ENCODE measurements at places on chromosomes 6 and 20.

GRCh38 chr20:64038565-64039292 lies 2.7 kb downstream of the C20orf204 start:
- peak; percentile 18 for DNase-seq

DNA sequence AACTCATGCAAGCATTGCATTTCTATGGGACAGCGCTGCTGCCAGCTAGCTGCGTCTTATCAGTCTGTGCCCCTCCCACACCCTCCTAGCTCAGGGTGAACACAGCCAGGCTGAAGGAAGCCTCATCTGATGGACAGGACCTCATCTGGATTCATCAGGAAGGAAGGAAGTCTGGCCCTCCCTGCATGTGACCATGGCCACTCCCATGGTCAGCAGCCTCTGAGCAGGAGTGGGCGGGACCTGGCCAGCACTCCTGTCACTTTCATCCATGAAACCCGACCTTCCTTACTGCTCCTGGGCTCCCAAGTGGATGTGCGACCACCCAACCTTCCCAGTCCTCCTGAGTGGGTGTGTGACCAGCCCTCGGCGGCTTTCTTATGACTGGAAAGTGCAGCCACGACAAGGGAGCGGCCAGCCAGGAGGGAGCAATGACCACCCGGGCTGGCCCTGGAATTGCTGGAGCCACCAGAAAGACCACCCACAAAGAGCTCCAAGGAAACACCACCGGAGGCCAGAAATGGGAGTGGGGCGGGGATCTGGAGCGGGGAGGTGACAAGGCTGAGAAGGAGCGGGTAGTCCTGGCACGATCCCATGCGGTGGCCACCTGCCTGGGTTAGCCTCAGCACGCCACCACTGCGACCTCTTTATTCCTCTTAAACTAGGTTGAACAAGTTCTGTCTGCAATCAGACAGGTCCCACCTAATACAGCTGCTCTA lies 241.2 kb downstream of the TTLL2 start:
- no peak for DNase-seq

DNA sequence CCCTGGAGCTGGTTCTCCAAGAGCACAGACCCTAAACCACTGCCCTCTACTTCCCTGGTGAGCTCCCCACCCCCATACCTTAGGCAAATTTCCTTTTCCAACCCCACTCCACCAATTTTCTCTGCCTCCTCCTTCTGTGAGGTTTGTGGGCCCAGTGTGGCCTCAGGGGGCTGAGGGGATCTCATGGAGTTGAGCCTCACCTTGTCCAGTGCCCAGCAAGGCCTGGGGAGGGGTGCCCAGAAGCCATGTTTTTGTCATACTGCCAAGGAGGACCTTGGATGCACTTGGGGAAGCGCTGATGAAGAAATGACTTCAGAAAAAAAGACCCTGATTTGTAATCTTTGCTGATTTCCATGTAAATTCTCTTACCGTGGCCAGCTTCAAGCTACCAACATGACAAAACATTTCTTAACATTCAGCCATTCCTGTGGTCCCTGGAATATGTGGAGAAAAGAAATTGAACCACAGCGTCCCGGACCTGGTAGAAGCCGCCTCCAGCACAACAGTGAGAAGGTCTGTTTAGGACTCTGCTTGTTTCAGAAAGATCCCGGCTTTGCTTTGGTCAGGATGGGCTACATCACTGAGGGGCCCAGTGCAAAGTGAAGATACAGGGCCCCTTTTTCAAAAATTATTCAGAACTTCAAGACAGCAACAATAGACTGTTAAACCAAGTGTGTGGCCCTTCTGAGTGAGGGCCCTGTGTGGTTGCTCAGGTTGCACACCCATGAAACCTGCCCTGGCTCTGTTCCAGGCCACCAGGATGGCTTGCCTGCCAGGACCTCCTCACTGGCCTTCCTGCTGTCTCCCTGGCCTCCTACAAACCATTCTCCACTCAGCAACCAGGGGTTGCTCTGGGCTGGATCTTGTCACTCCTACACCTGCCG lies 52.5 kb downstream of the CHMP4B start:
- DNase-seq = no peak

DNA sequence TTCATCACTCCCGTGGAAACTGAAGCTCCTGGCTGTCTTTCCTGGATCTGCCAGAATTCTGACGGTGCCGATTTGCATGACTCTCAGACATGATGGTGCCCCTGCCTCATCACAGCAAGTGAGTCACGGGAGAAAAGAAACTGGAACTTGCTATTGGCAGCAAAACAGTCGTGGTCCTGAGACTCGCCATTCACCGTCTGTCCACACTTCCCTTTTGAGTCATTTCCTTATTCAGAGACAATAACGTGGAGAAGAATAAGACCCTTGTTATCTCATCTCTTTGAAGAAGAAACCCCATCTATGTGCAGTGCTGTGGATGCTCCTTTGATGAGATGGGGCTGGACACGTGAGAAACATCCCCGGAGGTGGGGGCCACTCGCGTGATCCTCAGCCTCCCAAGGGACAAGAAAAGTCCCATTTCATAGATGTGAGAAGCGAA lies 4.2 kb downstream of the GPR31 start:
- DNase-seq = no peak

DNA sequence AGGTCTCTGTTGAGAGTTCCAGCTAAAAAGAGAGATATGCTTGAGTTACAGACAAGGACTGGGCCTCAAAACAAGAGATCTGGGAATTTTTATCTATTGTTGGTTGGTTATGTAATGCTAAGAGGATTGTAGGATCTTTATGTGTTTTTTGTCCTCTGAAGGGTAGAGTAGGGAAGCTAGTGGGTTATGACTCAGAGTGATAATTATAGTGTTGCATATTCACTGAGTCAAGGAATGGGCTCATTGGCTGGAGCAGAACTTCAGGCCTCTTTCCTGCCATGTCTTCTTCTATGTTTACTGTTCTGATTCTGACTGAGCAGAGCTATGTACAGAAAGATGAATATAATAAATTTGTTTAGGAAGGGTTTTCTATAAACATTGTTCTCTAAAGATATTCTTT lies 66.1 kb upstream of the NOX3 start:
- DNase-seq = no peak

- DNase-seq = peak; percentile 94
Observed at GRCh38 chr6:155782320-155782731, 326.7 kb upstream of the NOX3 start.

- DNase-seq = no peak
Observed at GRCh38 chr6:25832670-25833069, 818 bp upstream of the SLC17A1 start.
